ENCODE measurements at places on chromosomes 2 and 18. TPM values are rescaled to one million over a fixed set of nuclear protein-coding genes. Genes with fewer than 3 reads are reported as not detected.

SUCLG1 gene
- total RNA-seq = 49.6 TPM

TNFRSF11A gene
- total RNA-seq = 11.1 TPM

MAB21L4 gene
- not detected for total RNA-seq

PDE1A gene
- total RNA-seq = 7.7 TPM

RNF152 gene
- 17.3 TPM for total RNA-seq

TTC39C gene
- total RNA-seq = 44.6 TPM

GKN1 gene
- total RNA-seq = not detected

CD8B2 gene
- not detected for total RNA-seq

POTEJ gene
- total RNA-seq = not detected

ANTXR1 gene
- total RNA-seq = 146 TPM

NEU2 gene
- not detected for total RNA-seq

ARHGAP28 gene
- 26.2 TPM for total RNA-seq

IL1A gene
- total RNA-seq = not detected

- no peak for DNase-seq
These were observed 108.0 kb downstream of the DTNA start for GRCh38 chr18:34818064-34818463.

- no peak for DNase-seq
These were observed 111.0 kb downstream of the LIPG start for GRCh38 chr18:49672853-49673252.

DNA sequence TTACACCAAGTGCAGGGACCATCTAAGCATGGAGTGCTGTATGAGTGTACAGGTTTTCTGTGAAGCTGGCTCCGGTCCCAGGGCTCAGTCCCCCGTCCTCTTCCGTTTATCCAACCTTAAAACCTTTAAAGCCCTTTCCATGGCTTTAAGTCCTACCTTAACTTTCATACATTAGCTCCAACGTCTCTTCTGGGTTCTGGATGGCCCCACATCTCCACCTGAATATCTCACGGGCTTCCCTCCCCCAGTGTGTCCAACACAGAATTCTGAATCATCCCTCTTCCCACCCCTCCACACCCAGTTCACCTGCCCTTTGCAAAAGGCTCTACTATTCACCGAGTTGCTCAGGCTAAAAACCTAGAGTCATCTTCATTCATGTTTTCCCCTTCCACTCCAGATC lies 12.8 kb downstream of the ARHGAP25 start:
- DNase-seq = no peak

DNA sequence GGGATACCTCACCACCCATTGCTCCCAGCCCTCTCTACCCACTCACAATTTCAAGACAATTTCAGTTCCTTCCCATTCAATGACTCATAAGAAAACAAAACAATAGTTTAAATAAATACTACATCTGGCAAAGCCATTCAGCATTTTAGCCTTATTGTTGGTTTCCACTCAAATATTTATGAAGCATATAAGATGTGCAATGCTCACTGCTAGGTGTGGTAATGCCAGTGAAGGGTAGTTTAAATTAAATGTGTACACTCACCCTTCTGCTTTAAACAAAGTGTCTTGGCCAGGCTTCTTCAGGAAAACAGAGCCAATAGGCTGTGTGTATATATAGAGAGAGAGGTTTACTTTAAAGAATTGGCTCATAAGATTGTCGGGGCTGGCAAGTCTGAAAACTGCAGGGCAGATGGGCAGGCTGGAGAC lies 37.0 kb downstream of the INO80C start:
- no peak for DNase-seq

DNA sequence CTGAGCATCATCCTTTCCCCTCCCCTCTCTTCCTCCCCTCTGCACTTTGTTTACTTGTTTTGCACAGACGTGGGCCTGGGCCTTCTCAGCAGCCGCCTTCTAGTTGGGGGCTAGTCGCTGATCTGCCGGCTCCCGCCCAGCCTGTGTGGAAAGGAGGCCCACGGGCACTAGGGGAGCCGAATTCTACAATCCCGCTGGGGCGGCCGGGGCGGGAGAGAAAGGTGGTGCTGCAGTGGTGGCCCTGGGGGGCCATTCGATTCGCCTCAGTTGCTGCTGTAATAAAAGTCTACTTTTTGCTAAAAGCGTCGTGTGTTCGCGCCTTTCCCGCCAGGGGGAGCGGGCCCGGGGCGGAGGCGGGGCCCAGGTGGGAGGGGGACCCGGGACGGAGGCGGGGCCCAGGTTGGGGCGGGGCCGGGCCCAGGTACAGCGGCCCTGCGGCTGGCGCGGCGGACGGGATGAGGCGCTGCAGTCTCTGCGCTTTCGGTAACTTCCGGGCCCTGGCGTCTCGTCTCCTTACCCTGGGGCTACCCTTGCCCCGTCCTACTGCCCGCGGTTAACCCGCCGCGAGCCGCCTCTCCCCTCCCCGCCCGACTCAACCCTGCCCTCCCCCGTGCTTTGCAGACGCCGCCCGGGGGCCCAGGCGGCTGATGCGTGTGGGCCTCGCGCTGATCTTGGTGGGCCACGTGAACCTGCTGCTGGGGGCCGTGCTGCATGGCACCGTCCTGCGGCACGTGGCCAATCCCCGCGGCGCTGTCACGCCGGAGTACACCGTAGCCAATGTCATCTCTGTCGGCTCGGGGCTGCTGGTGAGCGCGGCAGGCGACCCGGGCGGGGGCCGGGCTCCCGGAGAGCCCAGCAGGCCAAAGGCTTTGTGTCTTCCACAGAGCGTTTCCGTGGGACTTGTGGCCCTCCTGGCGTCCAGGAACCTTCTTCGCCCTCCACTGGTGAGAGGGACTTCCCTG lies at the start of gene KRTCAP3:
Gene KRTCAP3, plus strand, starts transcription at position 424 of the 962 bp plus-strand sequence. Its CDS starts 32 bp downstream, at position 456.
- DNase-seq = peak; percentile 57

DNA sequence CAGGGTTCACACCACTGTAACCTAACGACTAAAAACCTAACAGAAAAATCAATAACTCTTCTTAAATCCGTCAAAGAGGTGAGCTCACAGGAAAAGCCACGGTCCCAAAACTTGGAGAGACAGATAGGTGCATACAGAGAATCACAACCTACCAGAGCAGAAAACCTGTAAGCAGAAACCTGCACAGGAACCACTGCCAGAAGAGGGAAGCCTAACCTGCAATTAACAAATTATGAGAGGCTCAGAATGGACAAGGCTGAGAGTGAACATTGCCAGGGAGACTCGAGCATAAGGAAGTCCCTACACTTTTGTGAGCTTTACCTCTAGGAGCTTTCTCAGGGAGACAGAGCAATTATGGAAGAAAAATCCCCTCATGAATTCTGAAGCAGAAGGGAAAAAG lies 156.2 kb upstream of the NETO1 start:
- DNase-seq = no peak

DNA sequence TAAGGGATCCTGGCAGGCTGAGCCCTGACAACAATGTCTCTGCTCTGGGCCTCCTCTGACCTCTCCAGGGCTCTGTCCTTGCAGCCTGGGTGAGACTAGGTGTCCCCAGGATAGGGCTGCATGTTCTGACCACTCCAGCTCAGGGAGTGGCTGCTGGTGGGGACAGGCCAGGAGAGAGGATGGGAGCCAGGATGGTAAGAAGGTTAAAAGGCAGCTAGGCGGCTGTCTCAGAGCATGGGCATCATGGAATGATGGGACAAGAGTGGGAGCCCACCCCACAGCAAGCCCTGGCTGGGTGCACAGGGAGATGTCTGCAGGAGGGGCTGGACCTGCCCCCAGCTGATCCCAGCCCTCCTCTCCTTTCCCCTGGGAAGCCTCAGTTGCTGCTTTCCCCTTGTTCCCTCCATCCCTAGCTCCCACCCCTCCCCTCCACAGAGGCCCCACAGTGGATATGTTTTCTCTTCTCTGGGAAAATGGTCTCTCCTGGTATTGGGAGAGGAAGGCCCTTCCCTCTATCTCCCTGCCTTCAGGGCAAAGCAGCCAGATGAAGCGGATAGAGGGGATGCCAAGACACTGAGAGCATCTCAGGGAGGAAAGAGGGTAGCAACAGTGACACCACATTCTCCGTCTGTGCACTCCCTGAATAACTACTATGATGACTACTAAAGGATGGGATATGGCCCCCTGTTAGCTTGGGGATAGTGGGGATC lies 334.3 kb downstream of the DYSF start:
- DNase-seq = no peak

GRCh38 chr2:144858211-144858610 lies 338.3 kb upstream of the ZEB2 start:
- no peak for DNase-seq

GRCh38 chr2:69753659-69754363 lies 11.9 kb downstream of the ANXA4 start:
- no peak for DNase-seq

- no peak for DNase-seq
These were observed 107.1 kb downstream of the CDC42EP3 start for GRCh38 chr2:37564356-37564755.

DNA sequence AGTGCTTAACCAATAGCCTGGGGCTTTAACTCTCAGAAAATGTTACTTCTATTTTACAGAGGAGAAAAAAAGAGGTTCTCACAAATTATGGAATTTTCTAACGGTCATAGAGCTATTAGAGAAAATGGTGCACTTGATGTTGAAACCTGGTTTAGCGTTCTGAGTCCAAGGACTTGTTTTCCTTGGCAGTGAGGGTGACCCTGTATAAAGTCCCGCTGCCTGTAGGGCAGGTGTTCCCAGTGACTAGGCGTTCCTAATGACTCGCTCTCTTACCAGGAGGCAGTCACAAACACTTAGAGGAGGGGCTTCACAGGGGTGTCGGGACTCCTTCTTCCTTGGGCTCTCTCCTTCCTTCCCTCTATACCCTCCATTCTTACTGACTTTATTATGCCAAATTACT lies 175.8 kb downstream of the ACTR3 start:
- no peak for DNase-seq

- peak; percentile 49 for DNase-seq
These were observed 20.3 kb upstream of the KCNF1 start for GRCh38 chr2:10891390-10891789.

DNA sequence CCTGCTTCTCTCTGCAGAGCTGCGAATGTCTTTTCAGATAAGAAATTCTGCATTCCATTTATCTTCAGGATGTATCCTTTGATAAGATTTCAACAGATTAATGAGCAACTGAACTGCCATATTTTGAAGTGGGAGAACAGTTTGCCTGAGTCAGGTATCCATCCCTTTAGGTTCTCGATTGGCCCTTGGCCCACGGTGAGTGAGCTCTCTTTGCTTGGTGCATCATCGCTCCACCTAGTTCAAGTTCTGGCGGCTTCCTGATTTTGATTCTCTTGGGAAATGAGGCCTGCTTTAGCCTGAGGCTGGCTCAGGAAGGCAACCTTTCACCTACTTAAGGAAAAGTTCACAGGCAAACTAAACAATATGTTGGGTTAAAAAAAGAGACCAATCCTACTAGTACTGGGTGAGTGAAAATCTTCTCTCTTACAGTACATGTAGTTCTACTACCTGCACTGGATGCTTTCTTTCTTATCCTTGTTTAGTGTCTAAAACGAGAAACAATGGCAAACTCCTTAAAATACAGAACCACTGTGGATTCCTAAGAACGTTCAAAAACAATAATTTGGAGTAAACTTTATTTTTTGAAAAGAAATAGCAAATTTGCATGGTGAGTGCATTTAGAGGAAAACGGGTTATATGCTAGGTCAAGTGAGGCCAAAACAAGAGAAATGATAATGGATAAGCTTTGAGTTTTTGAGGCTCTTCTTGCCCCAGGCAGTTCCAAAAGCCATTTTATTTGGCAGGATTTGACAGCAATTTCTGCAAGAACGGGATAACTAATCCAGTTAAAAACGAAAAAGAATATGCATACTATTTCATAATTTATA lies 837 bp upstream of the ACSL3 start:
- no peak for DNase-seq

DNA sequence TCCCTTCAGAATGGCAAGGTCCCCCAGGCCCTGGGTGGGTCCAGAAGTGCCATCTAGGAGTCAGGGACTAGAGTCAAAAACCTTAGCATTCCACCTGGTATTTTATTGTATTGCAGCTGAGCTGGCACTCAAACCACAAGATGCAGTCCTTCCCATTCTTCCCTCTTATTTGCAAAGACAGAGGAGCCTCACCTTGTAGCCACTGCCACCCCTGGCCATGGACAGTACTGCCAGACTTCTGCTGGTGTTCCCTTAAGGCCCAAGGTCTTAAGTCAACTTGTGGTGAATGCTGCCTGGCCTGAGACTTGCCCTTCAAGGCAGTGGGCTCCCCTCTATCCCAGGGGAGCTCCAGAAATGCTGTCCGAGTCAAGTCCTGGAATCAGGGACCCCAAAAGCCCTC lies 6.9 kb downstream of the UGT1A10 start:
- DNase-seq = no peak

DNA sequence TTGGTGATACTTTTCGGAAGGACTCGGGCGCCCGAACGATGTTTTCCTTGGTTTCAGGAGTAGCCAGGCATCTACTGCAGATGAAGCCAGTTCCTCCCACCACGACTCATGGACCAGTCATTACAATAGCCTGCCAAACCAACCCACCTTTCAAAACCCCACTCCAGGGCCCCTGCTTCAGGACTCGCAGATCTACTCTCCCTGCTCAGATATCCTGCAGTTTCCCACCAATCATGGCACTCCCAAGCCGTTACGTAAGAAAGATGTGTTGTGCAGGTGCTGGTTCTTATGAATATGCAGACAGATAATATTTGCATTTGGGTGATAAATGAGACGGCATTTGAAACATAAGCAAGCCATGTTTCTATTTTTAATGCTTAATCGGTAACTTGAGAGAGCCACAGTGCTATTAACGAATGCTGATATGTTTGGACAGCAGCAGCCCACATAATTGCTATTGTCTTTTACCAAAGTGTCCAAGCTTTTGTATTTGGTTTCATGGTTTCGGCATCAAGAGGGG lies 3.5 kb upstream of the CYS1 start:
- no peak for DNase-seq

DNA sequence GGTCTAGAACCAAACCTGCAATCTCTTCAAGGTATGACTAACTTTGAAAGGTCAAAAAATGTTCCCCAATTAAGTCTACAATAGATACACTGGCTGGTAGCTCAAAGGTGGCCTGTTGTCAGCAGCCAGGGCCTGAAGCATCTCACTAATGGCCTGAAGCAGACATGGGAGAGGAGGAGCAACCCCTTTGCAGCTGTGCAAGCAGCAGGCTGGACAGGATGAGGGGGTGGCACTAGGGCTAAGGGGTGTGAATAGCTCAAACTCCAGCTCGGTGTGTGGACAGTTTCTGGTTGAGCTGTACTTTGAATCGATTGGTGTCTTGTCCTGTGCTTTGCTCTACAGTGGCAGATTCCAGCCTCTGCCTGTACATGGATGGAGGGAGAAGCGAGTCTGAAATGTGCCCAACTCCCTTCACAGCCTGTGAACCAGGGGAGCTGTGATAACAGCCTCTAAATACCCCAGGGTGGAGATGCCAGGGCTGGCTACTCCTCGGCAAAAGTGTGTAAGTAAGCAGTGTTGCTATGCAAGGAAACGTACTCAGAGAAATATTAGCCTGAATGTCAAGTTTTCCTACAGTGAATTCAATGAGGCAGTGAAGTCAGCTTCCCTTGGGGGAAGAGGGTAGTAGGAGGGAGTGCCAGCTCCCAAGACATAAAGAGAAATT lies 34.7 kb upstream of the DTNB start:
- no peak for DNase-seq

GRCh38 chr2:23400703-23401102 lies 15.7 kb downstream of the KLHL29 start:
- no peak for DNase-seq

GRCh38 chr2:74828543-74828942 lies 5.4 kb upstream of the HK2 start:
- DNase-seq = no peak
